Renal pelvis (tissue), 12 donors: ENCODE measurements at places on chromosomes 1 and 21. TPM values are rescaled to one million over a fixed set of nuclear protein-coding genes. Genes with fewer than 3 reads are reported as not detected.

DNA sequence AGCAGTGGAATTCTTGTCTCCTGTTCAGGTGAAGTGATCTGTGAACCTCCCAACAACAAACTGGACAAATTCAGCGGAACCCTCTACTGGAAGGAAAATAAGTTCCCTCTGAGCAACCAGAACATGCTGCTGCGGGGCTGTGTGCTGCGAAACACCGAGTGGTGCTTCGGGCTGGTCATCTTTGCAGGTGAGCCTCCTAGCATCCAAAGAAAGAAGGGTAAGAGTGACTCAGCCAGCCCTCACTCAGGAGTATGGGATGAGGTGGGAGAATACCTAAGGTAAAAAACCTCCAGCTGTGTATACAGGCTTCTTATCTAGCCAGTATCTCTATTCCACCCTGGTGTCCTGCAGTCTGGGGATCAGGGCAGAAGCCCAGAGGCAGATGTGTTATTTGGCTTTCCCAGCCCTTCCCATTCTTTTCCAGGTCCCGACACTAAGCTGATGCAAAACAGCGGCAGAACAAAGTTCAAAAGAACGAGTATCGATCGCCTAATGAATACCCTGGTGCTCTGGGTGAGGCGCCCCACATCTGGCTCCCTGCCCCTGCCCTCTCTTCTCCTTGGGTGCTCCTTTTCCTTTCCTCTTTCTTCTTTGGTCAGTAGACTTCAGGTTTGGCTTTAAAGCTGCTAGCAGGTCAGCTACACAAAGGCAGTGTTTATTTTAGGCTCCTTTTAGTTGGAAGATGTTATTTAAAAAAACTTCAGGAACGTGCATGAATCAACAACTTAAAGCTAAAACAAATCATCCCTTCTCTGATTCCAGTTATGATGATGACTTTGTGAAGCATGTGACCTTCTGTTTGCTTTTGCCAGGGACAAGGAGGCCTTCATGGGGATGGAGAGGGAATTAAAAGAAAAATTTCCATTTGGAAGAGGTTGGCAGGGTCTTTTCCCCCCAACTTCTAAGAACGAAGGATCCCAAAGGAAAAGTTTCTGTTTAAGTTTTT is 9.0 kb downstream of the ATP8B2 start:
- DNase-seq: no peak

Gene CYP4A22
- polyA plus RNA-seq: 6.0 TPM

Gene CYP4Z1
- 0.42 TPM for polyA plus RNA-seq

DNA sequence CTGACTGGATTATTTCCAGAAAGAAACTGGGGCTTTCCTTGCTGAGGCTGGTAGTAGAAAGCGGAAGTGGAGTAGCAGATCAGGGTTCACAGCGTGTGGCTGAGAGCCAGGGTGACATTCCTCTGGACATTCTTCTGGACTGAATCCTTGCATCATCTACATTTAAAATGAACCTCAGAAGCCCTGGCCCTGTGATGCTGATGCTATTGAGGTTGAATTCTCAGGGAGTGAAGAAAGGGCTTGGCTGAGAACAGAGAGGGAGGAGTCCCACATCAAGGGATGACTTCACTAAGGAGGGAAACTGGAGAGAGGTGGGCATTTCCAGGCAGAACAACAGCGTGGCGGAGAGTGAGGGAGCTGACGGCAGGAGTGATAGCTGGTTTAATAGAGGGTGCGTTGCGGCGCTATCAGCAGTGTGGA is 102.3 kb upstream of the LMO4 start:
- peak; percentile 82 for DNase-seq

- DNase-seq: no peak
Measured at GRCh38 chr1:18322368-18323032, 158.2 kb upstream of the KLHDC7A start.

DNA sequence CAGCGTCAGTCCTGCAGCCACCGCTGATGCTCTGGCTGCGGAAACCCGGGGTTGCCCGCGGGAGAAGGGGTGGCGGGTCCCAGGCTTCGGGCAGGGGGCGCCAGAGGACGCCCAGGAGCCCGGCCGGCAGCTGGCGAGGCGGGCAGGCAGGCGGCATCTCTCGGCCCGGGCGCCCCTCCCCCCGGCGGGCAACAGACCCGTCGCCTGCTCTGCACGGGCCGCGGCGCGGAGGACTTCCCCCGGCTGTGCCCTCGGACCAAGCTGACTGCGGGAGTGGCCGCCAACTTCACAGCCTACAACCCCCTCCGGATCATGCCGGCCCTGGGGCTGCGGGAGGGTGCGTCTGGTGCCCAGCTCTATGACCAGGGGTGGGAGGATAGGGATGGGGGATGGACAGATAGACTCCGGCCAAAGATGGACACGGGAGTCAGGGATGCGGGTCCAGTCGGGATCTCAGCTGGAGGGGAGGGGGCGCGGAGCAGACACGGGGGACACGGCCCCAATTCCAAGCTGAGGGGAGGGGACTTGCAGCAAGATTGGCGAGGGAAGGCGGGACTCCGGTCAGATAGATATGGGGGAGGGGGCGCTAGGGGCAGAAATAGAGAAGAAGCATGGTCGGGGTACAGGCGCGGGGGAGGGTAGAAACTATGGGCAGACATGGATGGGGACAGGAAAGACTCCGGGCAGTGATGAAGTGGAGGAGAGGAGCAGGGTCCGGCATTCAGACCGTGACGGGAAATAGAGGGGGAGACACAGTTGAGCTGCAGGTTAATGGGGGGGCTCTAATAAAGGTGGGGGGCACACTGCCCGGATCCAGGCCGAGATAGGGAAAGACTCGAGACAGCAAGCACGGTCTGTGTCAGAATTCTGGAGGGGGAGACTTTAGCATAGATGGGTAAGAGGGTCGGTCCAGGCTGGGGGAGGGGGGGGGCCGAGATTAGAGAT is 1.1 kb downstream of the ADGRB2 start:
- DNase-seq: peak; percentile 73

- no peak for DNase-seq
Measured at GRCh38 chr1:202088206-202088605, 34.5 kb upstream of the GPR37L1 start.

GRCh38 chr1:91098299-91098906 is 76.6 kb upstream of the ZNF644 start:
- no peak for DNase-seq

GRCh38 chr1:84402060-84402459 is 3.8 kb downstream of the DNASE2B start:
- DNase-seq: no peak

- no peak for DNase-seq
Measured at GRCh38 chr1:230550428-230550827, 91.9 kb upstream of the COG2 start.

DNA sequence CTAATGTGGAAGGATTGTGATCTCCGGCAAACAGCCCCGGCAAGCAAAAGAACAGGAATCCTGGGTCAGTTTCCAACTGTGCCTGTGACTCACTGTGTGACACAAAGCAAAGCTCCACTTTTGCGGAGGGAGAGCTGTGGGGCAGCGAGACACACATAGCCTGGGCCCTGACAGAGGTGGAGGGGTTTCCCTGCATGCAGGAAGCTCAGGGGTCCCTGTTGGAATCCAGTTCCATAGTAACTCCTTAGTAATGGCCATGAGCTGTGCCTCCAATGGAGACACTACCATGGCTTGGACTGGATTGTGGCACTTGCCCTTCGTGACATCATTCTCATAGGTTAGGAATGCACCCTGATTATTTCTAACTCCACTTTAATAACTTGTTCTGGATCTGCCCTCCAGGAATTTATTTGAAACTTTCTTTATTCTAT is 47.0 kb upstream of the ATF3 start:
- no peak for DNase-seq

Gene SLC66A1
- polyA plus RNA-seq: 19.3 TPM

Gene HOOK1
- polyA plus RNA-seq: 66.4 TPM

- no peak for DNase-seq
Measured at GRCh38 chr1:192802406-192802805, 6.4 kb upstream of the RGS2 start.

GRCh38 chr1:51583532-51583931 is 33.4 kb upstream of the OSBPL9 start:
- no peak for DNase-seq

Gene ZNF669
- polyA plus RNA-seq: 10.9 TPM

DNA sequence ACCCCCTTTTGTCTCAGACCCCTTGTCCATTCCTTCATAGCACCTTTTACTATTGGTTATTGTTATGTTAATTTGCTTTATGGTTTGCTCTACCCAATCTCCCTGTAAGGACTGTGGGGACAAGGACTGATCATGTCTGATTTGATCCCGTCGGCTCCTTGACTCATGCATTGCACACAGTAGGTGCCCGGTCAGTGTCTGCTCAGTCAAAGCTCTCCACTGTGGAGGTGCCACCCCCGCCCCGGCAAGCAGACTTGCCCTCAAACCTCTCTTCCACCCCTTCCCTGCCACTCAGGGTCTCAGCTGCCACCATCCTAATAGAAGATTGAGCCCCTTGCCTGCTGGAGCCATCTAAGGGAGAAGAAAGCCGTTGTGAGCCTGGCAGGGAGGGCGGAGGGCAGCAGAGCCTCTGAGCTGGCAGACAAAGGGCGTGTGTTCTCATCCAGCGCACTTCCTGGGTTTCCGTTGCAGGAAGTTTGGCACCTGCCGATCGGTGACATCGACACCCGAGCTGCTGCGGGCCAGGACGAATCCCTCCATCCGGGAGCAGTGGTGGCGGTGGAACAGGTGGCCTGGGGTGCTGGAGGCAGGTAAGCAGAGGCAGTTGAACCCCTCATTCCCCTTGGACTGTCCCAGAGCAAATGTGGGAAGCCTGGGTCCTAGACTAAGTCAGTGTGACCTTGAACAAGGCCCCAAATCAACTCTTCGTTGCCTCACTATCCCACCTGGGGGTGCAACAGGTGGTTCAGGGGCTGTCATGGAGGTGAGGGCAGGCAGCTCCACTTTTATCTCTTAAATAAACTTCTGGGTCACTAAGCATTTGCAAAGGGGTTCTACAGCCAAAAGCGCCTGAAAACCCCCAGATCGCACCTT is 2.2 kb upstream of the FBLIM1 start:
- no peak for DNase-seq

Gene MRPS21
- polyA plus RNA-seq: 75.9 TPM

DNA sequence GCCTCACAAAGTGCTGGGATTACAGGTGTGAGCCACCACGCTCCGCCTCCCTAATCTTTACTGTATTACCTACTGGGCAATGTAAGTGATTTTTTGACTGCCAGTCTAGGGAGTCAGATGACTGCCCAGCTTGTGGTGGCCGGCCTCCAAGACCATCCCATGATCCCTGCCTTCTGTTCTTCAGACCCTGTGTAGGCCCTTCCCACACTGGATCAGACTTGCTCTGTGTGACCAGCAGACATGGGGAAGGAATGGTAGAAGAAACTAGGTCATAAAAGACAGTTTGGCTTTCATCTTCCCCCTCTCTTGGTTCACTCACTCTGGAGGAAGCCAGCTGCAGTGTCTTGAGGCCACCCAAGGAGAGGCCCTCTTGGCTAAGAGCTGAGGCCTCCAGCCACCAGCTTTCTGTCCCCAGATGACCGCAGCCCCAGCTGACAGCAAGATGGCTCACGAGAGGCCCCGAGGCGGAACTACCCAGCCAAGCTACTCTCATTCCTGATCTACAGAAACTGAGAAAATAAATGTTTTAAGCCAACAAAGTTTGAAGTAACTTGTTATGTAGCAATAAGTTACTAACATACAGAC is 14.5 kb upstream of the CBR3 start:
- peak; percentile 48 for DNase-seq

- no peak for DNase-seq
Measured at GRCh38 chr1:206782448-206782847, 10.2 kb upstream of the IL10 start.

- DNase-seq: no peak
Measured at GRCh38 chr1:171563675-171564074, 58.4 kb upstream of the MYOCOS start.

Gene UBXN10
- polyA plus RNA-seq: 6.5 TPM

- DNase-seq: no peak
Measured at GRCh38 chr21:36743446-36743845, 44.5 kb downstream of the SIM2 start.

DNA sequence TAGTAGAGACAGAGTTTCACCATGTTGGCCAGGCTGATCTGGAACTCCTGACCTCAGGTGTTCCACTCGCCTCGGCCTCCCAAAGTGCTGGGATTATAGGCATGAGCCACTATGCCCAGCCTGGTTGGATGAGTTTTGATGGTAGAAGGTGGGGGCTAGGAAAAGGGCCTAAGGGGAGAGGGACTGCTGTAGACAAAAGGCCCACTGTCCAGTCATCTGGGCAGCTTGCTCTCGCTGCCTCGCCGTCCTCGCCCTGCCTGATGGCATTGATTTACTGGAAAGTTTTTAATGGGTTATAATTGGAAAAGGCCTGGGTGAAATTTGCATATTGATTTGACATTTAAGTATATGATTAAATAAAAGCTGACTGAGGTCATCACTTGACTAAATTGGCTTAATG is 175.1 kb upstream of the CSF3R start:
- no peak for DNase-seq
